ENCODE measurements at places on chromosomes 2 and 18. TPM values are rescaled to one million over a fixed set of nuclear protein-coding genes. Genes with fewer than 3 reads are reported as not detected.

The DCDC2C gene
- not detected for total RNA-seq

GRCh38 chr2:235500761-235501672, 7.2 kb downstream of the AGAP1 start:
- H3K27me3 ChIP-seq = no peaks in the 10 kb centered on the region
- no peak for DNase-seq
- H3K36me3 ChIP-seq = no peaks in the 10 kb centered on the region

GRCh38 chr18:48950536-48951447, at the start of gene SMAD7:
Gene SMAD7, minus strand, starts transcription at chr18:48950965. Its CDS starts 541 bp downstream, at chr18:48950424.
- DNase-seq = no peak
- no peaks in the 10 kb centered on the region for H3K36me3 ChIP-seq
- H3K4me1 ChIP-seq = peaks cover 12% of the 10 kb centered on the region
- peak within 1 kb of the TSS; percentile 99 for H3K27ac ChIP-seq

GRCh38 chr2:14752295-14752694, 119.8 kb downstream of the LRATD1 start:
- no peak for DNase-seq
- H3K4me3 ChIP-seq = no peak overlapping the region
- no peaks in the 10 kb centered on the region for H3K4me1 ChIP-seq
- no peak overlapping the region for H3K27ac ChIP-seq

- no peak for DNase-seq
- H3K27ac ChIP-seq = no peak overlapping the region
- H3K4me3 ChIP-seq = no peak overlapping the region
Observed at GRCh38 chr2:37614061-37614738, 57.2 kb downstream of the CDC42EP3 start.

DNA sequence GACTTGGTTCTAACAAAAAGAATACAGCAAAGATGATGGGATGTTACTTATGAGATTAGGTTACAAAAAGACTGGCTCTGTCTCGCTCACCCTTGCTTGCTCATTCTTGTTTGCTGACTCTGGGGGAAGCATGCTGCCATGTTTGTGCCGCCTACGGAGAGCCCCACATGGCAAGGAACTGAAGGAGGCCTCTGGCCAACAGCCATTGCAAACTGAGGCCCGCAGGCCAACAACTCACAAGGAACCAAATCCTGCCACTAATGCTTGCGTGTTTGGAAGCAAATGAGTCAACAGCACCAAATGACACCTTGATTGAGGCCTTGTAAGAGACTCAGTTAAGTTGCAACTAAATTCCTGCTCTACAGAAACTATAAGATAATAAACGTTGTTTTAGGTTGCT, 297.6 kb upstream of the STON1 start:
- H3K4me1 ChIP-seq = no peaks in the 10 kb centered on the region
- no peaks in the 10 kb centered on the region for H3K27me3 ChIP-seq
- no peak overlapping the region for H3K27ac ChIP-seq
- no peak overlapping the region for H3K4me3 ChIP-seq

- H3K4me1 ChIP-seq = no peaks in the 10 kb centered on the region
- H3K36me3 ChIP-seq = no peaks in the 10 kb centered on the region
- no peak overlapping the region for H3K27ac ChIP-seq
- DNase-seq = no peak
- H3K27me3 ChIP-seq = no peaks in the 10 kb centered on the region
Observed at GRCh38 chr2:217808326-217808725, 194.5 kb downstream of the TNS1 start.

DNA sequence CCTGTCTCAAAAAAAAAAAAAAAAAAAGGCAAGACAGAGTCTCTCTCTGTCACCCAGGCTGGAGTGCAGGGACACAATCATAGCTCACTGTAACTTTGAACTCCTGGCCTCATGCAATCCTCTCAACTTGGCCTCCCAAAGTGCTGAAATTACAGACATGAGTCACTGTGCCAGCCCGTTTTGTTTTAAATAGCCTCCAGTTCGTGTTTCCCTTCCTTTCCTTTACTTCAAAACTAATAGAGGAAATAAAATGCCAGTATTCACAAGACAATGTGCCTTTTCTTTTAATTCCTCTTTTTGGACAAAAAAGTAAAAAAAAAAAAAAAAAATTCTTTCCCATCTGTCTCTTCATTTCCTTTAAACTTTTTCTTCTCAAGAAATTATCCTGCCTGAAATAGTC, 54.5 kb upstream of the ACMSD start:
- H3K4me1 ChIP-seq = no peaks in the 10 kb centered on the region
- no peak overlapping the region for H3K4me3 ChIP-seq
- DNase-seq = no peak
- no peak overlapping the region for H3K27ac ChIP-seq

DNA sequence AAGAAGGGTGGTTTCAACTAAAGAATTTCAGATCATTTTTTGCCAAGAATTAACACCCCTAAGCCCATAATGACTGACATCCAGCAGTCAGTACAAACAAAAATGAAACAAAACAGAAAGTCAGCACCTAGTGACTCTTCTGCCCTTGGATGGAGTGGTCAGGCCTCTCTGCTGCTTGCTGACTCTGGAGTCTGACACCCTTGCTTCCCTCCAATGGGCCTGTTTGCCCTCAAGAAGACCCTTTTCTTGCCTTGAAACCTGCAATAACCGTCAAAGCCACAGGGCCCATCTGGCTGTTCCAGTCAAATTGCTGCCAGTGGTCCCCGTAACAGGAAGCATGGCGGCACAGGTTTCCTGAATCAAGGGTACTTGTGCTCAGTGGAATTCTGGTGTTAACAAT, 27.2 kb upstream of the CYTIP start:
- peaks cover 7% of the 10 kb centered on the region for H3K4me1 ChIP-seq
- no peak overlapping the region for H3K27ac ChIP-seq
- DNase-seq = no peak

GRCh38 chr2:229798446-229799155, 84.2 kb upstream of the DNER start:
- DNase-seq = no peak
- no peak overlapping the region for H3K4me3 ChIP-seq
- H3K4me1 ChIP-seq = no peaks in the 10 kb centered on the region
- peaks cover 4% of the 10 kb centered on the region for H3K36me3 ChIP-seq
- no peaks in the 10 kb centered on the region for H3K27me3 ChIP-seq

DNA sequence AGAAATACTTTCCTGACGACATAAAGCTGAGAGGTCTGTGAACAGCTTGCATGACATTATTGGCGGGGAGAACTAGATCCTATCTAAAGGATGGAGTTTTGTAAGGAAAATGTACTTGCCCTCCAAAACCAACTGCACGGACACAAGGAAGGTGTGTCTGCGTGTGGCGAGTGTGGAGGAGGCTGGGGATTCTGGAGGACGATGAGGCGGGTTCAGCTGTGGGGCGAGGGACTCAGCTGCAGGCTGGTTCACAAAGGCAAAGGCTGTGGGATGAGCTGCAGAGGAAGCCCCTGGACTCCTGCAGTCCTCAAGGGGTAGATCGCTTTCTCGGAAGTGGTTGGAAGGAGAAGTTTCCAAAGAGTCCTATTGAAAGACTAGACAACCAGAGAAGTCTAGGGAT, 48.2 kb downstream of the ACKR3 start:
- H3K27ac ChIP-seq = no peak overlapping the region
- no peak overlapping the region for H3K4me3 ChIP-seq
- no peaks in the 10 kb centered on the region for H3K36me3 ChIP-seq
- no peak for DNase-seq
- no peaks in the 10 kb centered on the region for H3K27me3 ChIP-seq

Data from Peyer's patch (tissue), 4 donors.